ENCODE measurements at places on chromosomes 3 and 15.
A peak's percentile ranks its signal among the peaks of the same experiment; 100 is the strongest.

DNA sequence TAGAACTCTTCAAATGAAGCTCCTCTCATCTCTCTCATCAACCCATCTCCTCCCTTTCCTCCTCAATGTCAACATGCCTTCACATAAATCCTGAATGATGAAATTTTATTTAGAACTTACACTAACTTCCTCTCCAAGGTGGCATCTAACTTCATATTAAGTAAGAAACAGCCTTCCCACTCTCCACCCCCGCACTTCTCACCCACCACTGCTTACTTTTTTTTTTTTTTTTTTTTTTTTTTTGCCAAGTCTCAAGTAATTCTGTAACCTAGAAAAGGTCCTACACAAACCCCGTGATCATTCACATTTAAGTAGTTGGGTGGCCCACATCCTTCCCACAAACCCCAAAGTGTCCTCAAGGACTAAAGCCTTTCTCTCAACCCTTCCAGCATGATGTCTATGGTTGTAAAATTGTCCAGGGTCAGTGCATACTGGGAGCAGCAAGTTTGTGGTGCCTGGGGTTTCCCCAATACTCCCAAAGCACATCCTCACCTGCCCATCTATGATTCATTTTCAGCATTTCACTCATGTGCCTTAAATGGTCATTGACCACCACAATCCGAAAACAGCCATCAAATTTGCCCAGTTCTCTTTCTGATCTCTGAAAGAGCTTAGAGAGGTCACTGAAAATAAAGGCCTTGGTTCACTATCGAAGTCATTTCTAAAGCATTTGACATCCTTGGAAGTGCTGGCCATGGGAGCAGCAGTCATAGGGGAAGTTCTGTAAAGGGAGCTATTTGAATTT, 47.2 kb downstream of the CD86 start:
- DNase-seq: no peak

GRCh38 chr3:174957551-174958001, 98.4 kb downstream of the NAALADL2 start:
- no peak for DNase-seq

DNA sequence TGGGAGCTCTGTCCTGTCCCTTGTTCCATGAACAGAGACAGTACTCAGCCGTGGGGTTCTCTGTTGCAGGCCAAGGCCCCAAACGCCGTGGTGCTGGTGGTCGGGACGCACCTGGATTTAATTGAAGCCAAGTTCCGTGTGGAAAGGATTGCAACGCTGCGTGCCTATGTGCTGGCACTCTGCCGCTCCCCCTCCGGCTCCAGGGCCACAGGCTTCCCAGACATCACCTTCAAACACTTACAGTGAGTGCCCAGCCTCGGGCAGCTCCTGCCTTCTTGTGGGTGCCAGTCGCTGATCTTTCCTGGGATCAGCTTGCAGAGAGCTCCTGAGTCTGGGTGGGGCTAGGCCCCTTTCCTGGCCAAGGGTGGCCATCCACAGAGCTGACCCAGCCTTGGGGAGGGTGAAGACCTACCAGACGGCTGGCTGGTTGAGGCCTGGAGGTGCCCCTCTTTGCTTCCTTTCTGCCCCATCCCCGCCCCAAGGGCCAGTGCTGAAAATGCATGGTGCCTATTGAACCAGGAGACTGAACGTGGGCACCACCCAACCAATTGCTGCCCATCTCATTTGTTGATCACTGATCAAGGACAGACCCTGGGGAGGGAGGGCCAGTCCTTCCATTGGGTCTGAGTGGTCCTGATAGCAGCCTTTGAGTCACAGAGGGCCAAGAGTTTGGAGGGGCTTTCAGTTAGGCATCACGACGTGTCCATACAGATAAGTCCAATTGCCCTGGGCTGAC, 106.9 kb downstream of the LRRK1 start:
- peak; percentile 56 for DNase-seq

DNA sequence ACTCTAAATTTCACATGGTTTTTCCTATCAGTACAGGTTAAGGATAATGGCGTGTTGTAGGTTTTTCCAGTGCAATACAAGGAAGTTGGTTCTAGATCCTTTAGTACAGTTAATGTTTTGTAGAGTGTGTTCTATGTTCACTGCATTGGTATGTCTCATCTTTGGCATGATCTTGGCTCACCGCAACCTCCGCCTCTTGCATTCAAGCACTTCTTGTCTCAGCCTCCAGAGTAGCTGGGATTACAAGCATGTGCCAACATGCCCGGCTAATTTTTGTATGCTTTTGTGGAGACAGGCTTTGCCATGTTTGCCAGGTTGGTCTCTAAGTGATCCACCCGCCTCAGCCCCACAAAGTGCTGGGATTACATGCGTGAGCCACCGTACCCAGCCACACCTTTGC, 30.4 kb downstream of the SNRPN start:
- DNase-seq: no peak

DNA sequence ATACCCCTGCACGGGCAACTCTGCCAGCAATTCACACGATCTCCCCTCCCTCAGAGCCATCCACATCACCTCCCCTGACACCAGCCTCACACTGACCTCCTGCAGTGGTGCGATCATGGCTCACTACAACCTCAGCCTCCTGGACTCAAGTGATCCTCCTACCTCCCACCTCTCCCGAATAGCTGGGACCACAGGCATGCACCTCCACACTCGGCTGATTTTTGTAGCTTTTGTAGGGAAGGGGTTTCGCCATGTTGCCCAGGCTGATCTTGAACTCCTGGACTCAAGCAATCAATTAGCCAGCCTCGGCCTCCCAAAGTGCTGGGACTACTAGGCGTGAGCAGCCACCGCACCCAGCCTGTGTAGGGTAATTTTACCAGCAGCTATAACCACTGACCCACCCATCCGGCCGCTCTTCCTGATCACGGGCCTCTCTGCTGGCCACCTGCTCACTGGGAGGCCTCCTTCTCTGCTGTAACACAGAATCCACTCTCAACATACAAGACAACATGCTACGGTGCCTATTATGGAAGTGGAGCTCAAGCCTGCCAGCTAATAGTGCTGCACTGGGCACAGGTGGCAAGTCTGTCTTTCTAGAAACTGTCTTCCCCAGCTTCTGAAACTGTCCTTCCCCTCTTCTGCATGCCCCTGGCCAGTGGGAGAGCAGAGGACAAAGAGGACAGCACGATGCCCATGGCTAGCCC, 4.6 kb downstream of the GP9 start:
- DNase-seq: no peak

- DNase-seq: no peak
Observed at GRCh38 chr3:29789686-29790085, 508.8 kb downstream of the RBMS3 start.

DNA sequence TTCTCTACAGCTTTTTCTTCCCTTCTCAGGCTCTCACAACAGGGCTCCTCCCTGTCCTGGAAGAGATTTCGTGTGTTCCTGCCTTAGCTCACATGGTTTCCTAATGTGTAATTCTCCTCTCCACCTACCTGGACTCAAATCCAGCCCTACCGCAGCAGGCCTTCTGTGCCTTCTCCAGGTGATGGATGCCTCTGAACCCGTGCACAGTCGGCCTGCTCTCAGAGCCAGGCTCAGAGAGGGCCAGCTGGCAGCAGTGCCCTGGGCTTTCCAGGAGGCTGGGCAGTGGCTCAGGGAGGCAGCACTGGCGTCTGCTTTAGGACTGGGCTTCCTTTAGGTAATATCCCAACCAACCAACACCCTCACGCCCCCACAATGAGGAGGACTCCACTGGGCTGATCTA, 123.2 kb upstream of the TMC3 start:
- DNase-seq: no peak

- no peak for DNase-seq
Observed at GRCh38 chr15:67744331-67745072, 80.8 kb upstream of the SKOR1 start.

- DNase-seq: no peak
Observed at GRCh38 chr3:105853801-105854432, 14.9 kb downstream of the CBLB start.

GRCh38 chr3:133410191-133410892, 10.5 kb downstream of the BFSP2 start:
- no peak for DNase-seq

- no peak for DNase-seq
Observed at GRCh38 chr15:98854496-98854895, 153.1 kb downstream of the PGPEP1L start.

- DNase-seq: no peak
Observed at GRCh38 chr15:35427091-35427490, 118.9 kb downstream of the DPH6 start.

DNA sequence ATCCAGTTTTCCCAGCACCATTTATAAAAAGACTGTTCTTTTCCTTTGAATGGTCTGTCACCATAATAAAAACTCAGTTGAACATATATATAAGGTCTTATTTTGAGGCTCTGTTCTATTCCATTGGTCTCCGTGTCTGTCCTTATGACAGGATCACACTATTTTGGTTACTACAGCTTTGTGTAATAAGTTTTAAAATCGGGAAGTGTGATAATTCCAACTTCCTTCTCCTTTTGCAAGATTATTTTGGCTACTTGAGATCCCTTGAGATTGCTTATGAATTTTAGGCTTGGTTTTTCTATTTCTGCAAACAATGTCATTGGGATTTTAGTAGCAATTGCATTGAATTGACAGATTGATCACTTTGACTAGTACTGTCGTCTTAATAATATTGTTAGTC, 35.7 kb downstream of the SACM1L start:
- no peak for DNase-seq

DNA sequence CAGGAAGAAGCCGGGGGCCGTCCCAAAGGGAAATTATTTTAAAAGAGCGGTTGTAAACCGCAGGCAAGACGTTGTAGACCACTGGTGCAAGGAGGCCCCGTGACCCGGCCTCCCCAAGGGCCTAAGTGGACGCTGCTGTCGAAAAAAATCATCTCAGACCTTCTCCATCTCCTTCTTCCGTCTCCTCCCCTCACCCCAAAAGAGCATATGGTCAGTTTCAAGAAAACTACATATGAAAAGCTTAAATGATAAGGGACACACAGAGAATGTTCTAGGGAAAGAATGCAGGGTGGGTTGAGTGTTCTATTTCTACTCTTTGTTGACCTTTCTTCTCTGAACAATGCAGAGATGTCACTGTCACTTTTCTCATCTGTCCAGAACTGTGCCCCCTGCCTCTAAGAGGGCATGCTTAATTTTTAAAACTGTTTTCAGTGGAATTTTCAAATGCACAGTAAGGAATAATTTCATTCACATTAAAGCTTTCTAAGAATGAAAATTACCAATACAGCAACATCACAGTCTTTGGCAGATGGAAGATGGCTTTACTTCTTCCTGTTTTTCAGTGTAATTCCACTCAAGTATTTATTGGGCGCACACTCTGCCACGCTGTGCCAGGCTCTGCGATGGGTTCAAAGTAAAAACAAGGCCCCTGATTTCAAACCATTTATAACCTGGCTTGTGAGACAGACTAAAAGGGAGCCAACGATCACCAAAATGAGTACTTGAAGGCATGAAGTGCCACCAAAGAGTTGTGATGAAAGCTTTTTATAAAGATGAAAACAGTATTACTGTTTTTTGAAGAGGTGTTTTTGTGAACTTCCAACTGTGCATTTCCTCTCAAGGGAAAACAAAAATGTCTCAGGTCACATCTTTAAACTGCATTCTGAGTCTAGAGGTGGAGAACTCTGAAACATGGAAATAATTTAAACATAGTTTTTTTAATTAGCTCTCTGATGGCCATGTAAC, 891 bp upstream of the TOP2B start:
- DNase-seq: no peak

- DNase-seq: no peak
Observed at GRCh38 chr3:183123891-183124290, 24.6 kb upstream of the MCCC1 start.

GRCh38 chr3:194908496-194908895, 222.8 kb downstream of the FAM43A start:
- DNase-seq: no peak

DNA sequence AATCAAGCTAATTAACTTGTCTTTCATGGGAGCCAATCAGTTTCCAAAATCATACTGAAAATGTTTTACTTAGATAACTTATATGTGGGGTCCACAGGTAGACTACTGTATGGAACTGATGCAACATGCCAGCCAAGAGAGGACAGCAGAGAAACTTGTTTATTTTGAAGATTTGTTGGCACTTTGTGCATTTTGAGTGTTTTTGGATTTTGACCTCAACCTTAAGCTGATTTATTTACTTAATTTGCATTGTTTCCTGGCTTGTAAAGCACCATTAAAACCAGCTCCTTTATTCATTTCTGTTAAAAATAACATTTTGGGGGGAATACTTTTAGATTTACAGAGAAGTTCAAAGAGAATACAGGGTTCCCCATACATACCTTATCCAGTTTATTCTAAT, 166.6 kb downstream of the MCTP2 start:
- DNase-seq: no peak

- no peak for DNase-seq
Observed at GRCh38 chr3:51691949-51692348, 14.9 kb upstream of the GRM2 start.

DNA sequence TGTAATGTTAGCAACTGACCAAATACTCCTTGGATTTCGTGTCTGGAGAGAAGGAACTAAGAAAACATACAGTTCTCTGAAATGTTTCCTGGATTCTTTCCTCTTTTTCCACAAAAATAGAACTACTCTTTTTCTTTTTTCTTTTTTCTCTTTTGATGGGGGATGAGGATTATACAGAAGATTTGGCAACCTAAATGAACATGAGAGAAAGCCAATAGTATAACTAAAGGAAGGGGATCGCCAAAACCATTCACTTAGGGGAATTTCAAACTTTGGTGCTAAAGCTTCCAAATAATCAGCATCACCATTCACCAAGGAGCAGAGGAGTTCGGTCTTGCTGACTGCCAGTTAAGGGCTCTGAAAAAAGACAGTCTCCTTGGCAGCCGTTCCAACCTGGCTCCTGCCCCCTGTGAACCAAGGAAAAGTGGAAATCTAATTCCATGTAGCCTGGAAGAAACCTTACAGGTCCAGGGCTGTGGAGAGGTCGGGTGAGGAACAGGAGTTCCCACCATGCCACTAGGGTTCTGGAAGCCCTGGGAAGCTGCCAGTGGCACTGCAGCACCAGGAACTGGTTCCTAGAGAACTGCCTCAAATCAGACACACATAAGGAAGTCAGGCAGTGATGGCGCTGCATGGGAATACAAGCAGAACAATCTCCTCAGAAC, 176.9 kb downstream of the TNIK start:
- DNase-seq: no peak

- no peak for DNase-seq
Observed at GRCh38 chr15:63212050-63213004, 22.9 kb downstream of the RAB8B start.

DNA sequence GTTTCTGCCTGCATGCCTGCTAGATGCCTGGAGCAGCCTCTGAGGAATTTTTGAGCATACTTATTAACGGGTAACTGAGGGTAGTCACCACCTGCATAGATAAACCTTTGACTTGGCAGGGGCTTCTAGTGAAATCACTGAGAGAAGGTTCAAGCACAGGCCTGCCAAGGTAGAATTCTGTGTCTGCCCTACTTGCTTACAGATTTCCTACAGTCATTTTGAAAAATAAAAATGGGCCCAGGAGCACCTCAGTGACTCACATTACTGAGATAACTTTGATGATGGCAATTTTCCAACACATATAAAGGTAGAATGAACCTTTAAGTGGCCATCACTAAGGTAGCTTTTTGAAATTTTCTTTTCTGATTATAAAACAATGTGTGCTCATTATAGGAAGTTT, 10.8 kb downstream of the CRTAP start:
- no peak for DNase-seq

GRCh38 chr3:10757821-10758130, 58.3 kb upstream of the SLC6A11 start:
- DNase-seq: no peak

GRCh38 chr15:93047621-93048425, 41.2 kb downstream of the RGMA start:
- no peak for DNase-seq
